Left cardiac atrium (tissue), 4 donors: ENCODE measurements at places on chromosomes 2 and 18.
A peak's percentile ranks its signal among the peaks of the same experiment; 100 is the strongest.

DNA sequence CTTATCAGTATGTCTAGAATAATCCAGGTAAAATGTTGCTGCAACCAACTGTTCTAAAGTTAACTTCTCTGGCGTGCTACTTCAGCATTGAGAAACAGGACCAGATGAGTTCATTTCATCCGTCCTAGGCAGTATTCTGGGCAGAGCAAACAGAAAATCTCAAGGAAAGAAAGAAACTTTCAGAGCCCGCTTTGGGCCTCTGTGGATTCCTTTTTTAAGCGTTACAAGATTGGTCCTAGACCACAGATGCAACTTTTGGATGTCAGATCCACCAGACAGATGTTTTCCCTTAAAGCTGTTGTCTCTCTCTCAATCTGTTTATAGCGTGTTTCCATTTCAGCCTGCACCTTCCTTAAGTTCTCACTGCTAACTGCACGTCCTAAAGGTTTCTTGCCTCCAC is 75.0 kb downstream of the BCL2 start:
- no peak for DNase-seq

DNA sequence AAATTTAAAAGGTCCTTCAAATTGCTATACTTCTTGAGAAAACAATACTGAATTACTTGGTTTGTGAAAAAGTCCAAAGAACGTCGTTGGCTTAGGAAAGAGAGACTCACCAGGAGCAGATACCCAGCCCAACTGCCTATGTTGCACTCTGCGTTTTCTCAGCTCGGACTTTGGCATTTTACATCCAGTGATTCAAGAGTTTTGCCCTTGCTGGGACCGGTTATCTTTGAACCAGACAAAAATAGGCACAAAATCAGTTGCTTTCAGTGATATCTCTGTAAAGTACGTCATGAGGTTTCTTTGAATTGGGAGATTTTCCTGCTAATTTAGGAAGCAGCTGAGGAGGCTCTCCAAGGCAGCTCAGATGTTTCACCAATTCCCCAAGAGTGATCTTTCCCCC is 29.3 kb downstream of the FHOD3 start:
- no peak for DNase-seq

- peak; percentile 45 for DNase-seq
Measured at GRCh38 chr2:2828774-2829368, 497.8 kb upstream of the MYT1L start.

DNA sequence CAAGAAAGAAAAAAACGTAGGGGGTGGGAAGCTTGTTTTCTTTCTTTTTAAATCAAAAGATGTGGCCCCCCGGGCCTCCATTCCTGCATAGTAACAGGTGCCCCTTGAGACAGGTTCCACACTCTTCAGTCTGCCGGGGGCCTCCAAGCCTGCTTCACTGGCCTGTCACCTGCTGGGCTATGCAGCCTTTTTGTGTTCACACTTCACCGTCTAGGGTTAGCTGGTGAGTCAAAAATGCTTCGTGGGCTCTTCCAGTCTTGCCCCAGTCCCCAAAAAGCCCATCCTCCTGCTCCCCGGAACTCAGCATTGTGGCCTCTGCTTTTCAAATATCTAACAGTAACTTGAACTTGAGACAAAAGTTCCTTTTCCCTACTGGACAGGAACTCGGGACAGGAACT is 67.9 kb downstream of the POLR1A start:
- DNase-seq: no peak

GRCh38 chr18:62420513-62421209 is 95.6 kb downstream of the TNFRSF11A start:
- no peak for DNase-seq

- DNase-seq: no peak
Measured at GRCh38 chr18:9866627-9867026, 19.1 kb upstream of the TXNDC2 start.

- DNase-seq: peak; percentile 61
Measured at GRCh38 chr2:95728878-95729596, 137.2 kb downstream of the TRIM43 start.

DNA sequence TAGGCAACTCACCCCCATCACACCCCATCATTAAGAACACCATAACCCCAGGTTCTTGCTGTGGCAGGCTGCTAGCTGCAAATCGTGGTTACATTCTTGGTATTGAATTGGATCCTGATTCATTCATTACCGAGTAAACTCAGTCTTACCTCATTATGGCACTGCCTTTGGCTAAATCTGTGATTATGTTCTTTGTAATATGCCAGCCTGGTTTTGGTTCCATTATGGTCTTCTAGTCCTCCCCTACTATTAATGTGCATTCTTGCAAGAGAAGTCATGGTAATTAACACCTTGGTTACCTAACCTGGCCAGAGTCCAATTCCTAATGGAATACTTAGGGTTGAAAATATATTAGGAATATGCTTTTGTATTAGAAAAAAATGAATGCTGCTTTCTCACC is 258.9 kb upstream of the APCDD1 start:
- DNase-seq: no peak

GRCh38 chr2:152715112-152715511 is 2.1 kb downstream of the PRPF40A start:
- DNase-seq: no peak

- DNase-seq: no peak
Measured at GRCh38 chr2:112073875-112074274, 18.8 kb downstream of the TMEM87B start.

DNA sequence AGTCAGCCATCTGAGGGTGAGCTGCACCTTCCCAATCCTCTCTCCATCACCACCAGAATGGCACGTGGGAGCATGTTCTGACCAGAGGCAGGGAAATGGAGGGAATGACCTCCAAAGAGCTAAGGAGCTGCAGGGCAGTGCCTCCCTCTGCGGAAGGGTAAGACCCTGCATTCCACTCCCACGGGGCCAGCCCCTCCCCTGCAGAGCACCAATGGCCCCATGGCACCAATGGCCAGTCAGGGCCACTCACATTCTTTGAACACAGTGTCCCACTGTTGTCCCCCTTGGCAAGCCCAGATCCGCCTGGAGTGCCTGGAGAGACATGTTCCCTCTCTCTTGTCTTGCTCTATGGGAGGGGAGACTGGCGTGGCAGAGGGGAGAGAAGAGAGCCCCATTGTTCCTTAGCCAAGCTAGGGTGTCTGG is 164.4 kb downstream of the TNS1 start:
- peak; percentile 55 for DNase-seq

DNA sequence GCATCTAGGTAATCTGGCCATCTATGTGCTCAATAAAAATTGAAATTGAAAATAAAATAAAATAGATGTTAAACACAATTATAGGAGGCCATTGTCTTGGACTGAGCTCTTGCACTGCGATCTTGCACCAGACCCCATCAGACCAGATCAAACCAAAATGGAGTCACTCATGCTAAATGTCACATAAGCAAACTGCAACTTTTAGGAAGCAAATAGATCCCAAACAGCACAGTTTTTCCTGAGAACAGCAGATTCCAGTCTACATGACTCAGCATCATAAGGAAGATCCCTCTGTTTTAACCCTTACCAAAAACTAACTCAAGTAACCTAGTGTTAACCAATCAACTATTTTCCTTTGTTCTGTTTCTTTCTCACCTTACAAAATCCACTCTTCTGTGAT is 57.7 kb upstream of the LRP1B start:
- DNase-seq: no peak

DNA sequence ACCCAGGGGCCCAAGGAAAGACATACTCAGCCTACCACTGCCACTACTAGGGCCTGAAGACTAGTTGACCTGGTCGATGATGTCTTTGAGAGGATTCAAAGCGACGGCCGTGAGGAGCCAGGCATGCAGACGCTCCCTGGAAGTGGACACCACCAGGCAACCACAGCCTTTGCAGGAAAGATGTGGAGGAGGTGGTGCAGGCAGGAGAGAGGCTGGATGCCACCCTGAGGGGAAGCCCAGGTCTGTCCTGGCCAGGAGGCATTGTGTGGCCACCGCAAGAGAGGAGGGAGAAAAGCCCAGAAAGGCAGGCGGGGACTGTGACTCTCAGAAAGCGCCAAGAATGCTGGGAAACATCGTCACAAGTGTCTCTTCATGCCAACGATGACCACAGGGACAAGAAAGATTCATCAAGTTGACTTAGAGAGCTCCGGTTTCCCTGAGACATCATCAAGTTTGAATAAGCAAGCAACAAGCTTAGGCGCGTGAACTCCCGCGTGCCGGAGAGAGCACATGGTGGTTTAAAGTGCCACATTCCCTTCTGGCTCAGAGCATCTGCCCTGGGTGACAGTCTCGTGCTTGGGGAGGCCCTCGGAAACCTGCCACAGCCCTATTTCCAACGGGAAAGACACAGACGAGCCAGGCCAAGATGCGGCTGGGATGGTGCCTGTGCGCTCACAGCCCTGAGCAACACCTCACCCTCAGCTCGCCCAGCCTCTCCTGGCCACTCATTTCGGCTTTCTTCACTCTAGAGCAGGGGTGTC is 464.5 kb upstream of the SALL3 start:
- DNase-seq: no peak

GRCh38 chr2:110662560-110662959 is 15.3 kb downstream of the BUB1 start:
- no peak for DNase-seq

- no peak for DNase-seq
Measured at GRCh38 chr2:200302940-200303727, 3.4 kb upstream of the SPATS2L start.

DNA sequence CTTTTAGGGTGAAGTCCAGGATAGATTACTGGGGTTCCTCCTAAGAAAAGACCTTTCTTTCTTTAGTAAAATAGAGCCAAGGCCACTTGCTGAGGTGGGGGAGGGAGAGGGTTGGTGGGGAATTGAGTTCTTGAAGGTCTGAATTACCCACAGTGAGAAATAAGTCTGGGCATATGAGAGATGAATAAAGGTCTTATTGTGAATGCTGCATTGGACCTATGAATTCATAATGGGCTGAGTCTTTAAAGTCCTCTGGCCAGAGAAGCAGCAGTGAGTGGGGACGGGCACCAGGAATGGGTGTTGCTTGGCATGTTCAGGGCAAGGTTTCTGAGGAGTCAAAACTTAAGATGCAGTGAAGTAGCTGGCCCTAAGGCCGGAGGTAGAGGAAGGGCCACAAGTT is 10.5 kb downstream of the MAPRE3 start:
- no peak for DNase-seq

GRCh38 chr2:174235680-174236079 is 12.7 kb downstream of the OLA1 start:
- no peak for DNase-seq

- no peak for DNase-seq
Measured at GRCh38 chr2:121387591-121388325, 102.8 kb upstream of the TFCP2L1 start.

GRCh38 chr2:113672326-113672932 is 45.4 kb downstream of the RABL2A start:
- DNase-seq: no peak

- no peak for DNase-seq
Measured at GRCh38 chr2:241393524-241394196, 37.6 kb downstream of the FARP2 start.

DNA sequence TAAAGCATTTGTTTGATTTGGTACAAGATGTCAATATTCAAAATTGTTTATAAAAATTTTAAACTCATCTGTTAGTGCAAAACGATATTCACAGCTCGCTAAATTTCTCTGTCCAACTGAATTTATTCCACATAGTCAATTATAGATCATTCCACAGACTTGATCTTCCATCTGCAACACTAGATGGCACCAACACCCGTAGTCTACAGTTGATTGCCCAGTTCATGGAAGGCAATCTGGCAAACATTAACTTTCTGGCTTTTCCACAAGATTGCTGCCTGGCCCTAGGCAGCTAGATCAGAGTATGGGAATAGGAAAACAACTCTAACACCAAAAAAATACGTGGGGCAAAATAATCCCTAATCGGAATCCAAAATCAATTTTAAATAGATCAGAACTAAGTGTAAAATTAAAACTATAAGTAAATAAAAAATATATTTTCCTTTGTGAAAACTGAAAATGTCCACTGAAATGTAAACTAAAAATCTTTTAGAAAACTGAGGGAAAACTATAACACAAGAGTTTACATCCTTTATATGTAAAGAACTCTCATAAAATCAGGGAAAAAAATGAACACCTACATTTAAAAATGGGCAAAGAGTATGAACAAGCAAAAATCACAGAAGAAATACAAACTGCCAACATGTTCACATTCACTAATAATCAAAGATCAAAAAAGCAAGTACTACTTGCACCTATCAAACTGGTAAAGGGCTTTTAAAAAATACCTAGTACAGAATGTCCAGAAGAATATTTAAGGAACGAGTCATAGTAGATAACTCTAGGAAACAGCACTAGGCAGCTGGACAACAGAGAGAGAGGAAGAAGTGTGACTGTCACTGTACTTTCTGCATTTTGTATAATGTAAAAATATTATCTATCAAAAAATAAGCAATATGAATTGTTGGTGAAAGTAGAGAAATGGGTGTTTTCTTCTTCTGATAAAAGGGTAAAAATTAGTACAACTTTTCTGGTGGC is 35.0 kb downstream of the RTN4 start:
- DNase-seq: peak; percentile 24

GRCh38 chr2:74104839-74105238 is 42.9 kb downstream of the BOLA3 start:
- no peak for DNase-seq

- no peak for DNase-seq
Measured at GRCh38 chr2:217363470-217363869, 503.6 kb upstream of the TNP1 start.

GRCh38 chr2:157722580-157723234 is 94.0 kb upstream of the ACVR1C start:
- DNase-seq: no peak

- no peak for DNase-seq
Measured at GRCh38 chr18:58674863-58675472, 3.7 kb downstream of the MALT1 start.

- no peak for DNase-seq
Measured at GRCh38 chr2:186940463-186940862, 91.5 kb upstream of the ZSWIM2 start.

GRCh38 chr2:174566871-174567270 is 30.7 kb downstream of the WIPF1 start:
- DNase-seq: no peak

- DNase-seq: no peak
Measured at GRCh38 chr18:63216516-63217311, 102.9 kb downstream of the BCL2 start.

DNA sequence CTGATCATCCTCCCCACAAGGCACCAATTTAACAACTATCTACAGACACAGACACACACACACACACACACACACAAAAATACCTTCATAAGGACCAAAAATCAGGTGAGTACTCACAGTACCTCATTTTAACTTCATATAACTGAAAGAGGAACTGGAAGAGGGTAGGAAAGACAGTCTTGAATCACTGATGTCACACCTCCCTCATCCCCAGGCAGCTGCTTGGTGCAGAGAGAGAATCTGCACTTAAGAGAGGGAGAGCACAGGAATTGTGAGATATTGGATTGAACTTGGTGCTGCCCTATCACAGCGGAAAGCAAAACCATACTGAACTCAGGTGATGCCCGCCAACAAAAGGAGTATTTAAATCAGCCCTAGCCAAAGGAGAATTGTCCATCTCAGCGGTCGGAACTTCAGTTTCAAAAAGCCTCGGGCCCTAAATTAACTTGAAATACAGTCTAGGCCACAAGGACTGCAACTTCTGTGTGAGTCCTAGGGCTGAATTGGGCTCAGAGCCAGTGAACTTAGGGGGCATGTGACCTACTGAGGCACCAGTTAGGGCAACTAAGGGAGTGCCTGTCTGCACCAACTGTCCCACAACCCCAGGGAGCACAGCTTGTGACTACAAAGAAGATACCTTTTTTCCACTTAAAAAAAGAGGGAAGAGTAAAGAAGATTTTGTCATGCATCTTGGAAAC is 211.1 kb downstream of the LRATD1 start:
- no peak for DNase-seq
